Activated naive CD4-positive, alpha-beta T cell (primary cell): ENCODE measurements at places on chromosomes 16 and 17.

DNA sequence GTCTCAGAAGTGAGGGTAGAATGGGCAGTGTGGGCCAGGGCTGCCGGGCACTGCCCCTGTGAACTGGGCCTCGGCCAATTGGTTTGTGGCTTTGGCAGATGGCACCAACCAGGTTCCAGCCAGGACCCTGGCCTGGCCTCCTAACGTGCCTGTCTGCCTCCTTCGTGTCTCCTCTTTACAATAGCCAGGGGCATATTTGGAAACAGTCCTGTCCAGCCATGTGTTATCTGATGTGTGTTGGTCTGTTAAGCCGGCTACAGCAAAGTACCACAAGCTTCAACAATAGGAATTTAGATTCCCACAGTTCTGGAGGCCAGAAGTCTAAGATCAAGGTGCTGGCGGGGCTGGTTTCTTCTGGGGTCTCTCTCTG lies 14.6 kb downstream of the CRISPLD2 start:
- no peak for DNase-seq

DNA sequence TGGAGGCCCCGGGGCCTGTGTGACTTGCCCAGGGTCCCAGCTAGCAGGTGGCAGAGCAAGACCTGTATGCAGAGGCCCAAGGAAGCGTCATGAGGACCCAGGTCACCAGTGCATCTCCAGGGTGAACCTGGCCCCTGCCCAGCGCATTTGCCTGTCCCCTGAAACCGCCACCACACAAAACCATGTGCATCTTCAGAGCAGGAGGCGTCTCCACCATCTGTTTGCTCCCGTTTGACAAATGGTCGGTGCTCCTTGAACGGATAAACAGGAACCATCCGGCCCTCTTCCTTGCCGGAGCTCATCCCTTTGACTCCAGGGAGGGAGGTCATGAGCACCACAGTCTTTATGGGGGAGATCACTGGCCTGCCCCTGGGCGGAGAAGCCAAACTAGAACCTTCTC lies 62.5 kb downstream of the JPH3 start:
- no peak for DNase-seq

DNA sequence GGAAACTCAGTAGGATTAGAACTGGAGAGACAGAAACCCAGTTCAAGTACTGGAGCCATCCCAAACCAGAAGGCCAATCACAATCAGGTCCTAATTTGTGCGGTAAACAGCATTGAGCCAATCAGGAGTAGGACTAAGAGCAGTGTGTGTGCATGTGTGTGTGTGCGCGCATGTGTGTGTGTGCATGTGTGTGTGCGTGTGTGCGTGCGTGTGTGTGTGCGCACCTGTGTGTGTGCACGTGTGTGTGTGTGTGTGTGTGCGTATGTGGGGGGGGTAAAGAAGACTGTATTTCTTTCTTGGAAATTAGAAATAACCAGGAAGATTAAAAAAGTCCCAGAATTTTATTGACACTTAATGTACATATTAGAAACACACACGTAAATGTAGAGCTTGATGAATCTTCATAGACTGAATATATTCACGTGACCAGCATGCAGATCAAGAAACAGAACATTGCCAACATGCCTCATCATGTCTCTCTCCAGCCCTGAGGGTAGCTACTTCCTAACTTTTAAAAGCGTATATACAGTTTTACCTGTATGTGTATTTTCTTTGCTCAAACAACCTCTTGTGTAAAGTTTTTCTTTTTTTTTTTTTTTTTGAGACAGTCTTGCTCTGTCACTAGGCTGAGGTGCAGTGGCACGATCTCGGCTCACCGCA lies 919 bp upstream of the DHRS7C start:
- no peak for DNase-seq

GRCh38 chr17:67712375-67712774 lies 5.4 kb upstream of the NOL11 start:
- no peak for DNase-seq

DNA sequence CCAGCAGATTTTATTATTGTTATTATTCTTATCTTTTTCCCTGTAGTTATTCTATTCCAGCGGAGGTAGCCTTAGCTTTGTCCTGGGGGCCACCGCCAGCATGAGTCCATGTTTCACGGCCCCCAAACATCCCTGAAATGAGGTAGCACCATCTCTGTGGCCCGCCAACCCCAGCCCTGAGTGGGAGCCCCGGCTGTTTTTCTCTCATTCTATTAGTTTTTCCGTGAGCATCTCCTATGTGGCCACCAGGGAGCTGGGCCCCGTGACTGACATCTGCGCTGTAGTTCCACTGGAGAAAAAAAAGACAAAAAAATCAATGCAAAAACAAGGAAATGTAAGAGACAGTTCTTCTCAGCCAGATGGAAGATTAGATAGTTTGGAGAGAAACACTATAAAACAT lies 43.5 kb upstream of the IL34 start:
- DNase-seq, result no peak

GRCh38 chr16:58661199-58661830 lies 23.3 kb downstream of the SLC38A7 start:
- no peak for DNase-seq

DNA sequence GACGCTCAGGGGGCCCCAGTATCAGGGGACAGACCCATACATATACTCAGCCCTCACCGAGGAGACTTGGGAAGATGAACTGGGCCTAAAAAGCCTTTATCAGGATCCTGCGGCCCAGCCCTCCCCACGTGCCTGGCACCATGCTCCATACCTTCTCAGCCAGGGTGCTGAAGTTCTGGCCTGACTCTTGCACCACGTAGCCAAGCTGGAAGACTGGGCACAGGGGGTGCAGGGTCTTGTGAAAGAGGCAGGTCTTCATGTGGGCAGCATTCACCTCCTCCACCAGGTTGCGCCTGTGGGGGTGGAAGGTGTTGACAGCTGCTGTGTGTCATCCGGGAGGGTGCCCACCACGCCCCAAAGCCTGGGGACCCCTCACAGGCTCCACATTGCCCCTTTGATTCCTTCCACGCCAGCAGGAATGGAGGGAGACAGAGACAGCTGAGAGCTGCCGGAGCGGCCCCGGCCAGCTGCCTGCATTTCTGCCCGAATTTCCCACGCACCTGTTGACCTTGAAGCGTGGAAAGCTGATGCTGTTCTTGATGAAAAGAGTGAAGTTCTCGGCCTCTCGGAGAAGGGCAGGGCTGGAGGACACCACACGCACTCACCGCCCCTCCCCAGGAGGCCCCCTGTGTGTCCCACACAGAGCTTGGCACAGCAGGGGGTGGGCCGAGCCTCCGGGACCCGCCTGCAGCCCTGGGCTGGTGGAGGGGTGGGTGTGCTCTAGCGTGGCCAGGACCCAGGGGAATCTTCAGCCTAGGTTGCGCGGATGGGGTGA lies 10.4 kb upstream of the CAMKK1 start:
- DNase-seq, result no peak

DNA sequence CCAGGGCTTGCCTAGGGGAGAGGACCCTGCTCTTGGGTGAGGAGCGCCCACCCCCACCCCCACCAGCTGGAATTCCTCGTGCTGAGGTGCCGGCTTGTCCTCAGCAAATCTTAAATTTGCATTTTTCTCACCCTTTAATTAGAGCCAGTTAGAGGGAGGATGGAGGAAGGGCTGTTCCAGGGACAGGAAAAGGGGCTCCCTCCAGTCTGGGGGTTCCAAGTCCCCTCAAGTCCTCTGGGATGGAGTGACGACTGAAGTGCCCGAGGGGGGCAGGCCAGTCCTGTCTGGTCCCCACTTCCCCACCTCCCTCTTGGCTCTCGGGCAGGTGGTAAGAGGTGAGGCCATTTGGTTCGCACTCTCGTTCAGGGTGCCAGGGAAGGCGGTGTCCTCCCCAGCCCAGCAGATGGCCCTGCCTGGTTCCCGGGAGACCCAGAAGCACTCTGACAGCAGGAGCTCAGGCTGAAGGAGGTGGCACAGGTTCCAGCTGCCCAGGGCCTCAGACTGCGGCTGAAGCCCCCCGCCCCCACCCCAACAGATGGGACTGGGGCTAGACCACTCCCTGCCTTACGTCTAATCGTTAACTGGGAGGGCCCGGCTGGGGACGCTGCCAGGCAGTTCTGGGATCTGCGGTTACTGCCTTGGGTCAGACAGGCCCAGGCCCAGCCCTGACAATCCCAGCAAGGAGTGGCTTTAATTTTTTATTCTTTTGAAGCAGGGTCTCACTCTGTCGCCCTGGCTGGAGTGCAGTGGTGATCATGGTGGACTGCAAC lies 2.2 kb downstream of the RAB26 start:
- no peak for DNase-seq

GRCh38 chr16:57676553-57677085 lies 8.5 kb downstream of the ADGRG3 start:
- DNase-seq, result no peak

DNA sequence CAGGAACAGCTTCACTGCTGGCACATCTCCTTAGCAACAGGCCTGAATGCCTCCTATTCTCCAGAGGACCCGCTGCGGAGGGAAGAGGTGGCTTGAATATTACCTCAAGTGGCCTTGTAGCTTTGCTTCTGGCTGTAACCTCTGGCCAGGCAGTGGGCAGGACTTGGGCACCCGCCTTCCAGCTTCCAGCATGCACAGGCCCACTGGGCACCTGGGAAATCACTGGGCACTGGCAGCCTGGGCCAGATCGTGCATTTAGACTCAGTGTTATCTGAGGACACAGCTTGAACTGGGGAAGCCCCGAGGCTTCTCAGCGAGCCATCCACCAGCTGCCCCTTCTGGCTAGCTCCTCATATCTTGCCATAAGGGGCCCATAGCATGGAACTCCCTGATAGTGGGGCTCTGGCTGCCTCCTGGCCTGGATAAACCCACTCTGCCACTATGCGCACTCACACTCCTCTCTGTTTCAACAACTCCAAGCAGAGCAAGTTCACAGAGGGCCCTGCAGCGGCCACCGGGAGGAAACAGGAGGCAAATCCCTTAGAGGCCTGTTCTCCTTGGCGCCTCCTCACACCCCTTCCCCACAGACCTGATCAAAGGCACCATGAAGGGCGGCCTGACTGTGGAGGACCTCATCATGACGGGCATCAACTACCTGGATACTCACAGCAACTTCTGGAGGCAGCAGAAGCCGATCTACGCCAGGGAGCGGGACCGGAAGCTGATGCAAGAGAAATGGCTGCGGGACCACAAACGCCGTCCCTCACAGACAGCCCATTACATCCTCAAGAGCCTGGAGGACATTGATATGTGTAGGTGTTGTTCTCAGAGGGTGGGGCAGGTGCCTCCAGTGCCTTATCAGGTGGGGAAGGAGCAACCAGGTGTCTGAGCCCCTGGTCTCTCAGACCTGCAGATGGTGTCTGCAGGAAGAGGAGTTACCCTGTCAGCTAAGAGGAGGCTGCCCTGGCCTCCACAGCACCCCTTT lies 7.8 kb downstream of the ODAD4 start:
- DNase-seq, result no peak
